Gastrocnemius medialis (tissue), 4 donors: ENCODE measurements at places on chromosomes 6 and 20.

GRCh38 chr20:32505723-32506473 is 79.2 kb downstream of the NOL4L start:
- DNase-seq: no peak

- DNase-seq: no peak
Observed at GRCh38 chr6:100175814-100176310, 181.8 kb upstream of the MCHR2 start.

DNA sequence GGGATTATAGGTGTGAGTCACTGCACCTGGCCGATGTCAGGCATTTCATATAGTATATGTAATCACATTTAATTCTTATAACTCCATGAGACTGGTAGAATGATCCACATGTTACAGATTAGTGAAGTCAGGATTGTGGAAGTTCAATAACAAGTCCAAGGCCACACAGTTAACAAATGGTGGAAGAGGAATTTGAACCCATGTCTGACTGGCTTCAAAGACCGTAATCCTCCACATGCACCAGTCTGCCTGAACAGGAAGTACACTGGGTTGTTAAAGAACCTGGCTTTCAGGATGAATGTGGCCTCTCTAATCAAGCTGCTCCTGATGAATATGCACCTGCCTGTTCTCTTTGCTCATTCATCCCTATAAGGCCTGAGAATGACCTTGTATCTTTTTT is 122.0 kb upstream of the HDAC2 start:
- DNase-seq: no peak

DNA sequence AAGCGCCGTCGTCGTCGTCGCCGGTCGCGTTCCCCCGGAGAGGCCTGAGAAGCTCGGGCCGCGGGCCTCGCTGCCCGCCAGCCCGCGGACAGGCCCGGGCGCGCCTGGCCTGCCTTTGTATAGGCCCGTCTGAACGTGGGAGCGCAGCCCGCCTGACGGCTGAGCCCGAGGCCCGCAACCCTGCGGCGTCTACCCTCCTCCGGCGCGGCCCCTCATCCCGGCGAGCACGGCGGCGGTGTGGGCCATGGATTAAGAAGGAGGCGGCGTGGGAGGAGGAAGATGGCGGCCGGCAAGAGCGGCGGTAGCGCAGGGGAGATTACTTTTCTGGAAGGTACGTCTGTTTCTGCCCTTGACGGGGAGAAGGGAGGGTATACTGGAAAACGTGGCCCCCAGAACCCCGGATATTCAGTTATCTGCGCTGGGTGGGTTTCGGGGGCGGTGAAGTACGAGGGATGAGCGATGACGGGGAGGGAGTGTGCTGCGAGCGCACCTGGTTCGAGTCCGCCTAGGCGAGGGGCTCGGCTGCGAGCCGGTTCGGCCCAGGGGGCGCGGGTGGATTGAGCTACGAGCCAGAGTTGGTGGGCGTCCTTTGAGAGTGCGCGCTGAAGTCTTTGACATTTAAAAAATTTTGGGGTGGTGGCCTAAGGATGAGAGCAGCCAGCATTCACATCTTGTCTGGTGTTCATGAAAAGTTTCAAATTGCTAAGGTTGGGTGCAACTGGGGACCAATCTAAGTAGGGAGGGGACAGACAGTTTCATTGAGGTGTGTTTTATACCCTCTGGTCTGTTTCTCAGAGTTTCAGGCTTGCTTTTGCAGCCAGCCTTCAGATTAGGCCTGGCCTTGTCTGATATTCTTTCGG is 796 bp downstream of the SENP6 start:
- no peak for DNase-seq

DNA sequence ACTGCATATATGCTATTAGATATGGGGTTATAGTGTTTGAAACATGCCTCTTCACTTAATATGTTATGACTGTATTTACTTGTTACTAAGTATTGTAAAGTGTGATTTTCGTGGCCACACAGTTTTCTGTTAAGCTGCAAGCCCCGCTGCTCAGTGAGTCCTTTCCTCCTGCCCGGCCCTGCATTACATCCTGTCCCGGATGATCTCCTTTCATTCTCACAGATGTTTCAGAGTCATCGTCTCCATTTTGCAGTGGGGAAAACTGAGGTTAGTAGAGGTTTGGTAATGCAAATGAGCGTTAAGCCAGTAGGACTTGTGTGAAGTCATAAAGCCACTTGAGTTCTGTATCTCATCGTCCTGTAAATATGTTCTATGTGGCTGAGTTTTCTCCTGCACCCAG is 155.5 kb downstream of the CFAP61 start:
- DNase-seq: no peak

- DNase-seq: no peak
Observed at GRCh38 chr6:44530209-44530909, 142.9 kb downstream of the CDC5L start.

DNA sequence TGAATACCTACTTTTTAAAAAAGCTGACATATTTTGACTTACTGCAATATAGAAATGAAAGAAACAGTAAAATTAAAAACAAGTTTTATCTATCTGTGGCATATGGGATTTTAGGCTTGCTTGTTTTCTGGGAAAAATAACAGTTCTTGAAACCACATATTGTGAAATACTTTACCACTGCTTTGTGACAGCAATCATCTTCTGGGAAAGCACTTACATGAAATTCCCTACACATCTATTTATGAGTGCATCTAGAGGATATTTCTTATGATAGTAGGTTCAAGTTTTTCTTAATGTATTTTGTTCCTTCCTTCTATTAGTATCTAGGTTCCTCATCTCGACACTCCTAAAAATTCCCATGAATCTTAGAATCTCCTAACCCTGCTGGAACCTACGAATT is 75.2 kb downstream of the STXBP5 start:
- DNase-seq: no peak
